HFFc6 (cell line): ENCODE measurements at places on chromosomes 13 and 19. TPM values are rescaled to one million over a fixed set of nuclear protein-coding genes. Genes with fewer than 3 reads are reported as not detected.
A peak's percentile ranks its signal among the peaks of the same experiment; 100 is the strongest.

The PDE4C gene
- total RNA-seq: 0.14 TPM in 1 of 2 replicates, not detected in the other

DNA sequence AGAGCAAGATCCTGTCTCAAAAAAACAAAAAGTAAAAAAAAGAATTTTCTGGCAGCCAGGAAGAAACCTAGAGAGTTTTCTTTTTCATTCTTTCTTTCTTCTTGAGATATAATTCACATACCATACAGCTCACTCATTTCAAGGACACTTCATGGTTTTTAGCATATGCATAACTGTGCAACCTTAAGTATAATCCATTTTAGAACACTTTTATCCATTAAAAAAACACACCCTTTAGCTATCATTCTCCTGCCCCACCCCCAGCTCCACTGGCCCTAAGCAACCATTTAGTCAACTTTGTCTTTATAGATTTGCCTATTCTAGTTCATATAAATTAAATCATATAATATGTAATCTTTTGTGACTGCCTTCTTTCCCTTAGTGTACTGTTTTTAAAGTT, 8.1 kb upstream of the IPO5 start:
- peaks cover 56% of the 10 kb centered on the region for H3K4me1 ChIP-seq
- H3K36me3 ChIP-seq: peaks cover 4% of the 10 kb centered on the region
- no peaks in the 10 kb centered on the region for H3K27me3 ChIP-seq
- H3K27ac ChIP-seq: peak overlapping the region; percentile 90

The B3GNT3 gene
- not detected in 3 replicates for total RNA-seq

The RGL3 gene
- total RNA-seq: 8.8 to 11.6 TPM (median 11.0 TPM) in 3 replicates

The CDADC1 gene
- 5.9 to 7.3 TPM (median 6.8 TPM) in 3 replicates for total RNA-seq

The RLN3 gene
- total RNA-seq: not detected in 3 replicates

The SLITRK6 gene
- total RNA-seq: 0.41 to 1.4 TPM (median 1.1 TPM) in 3 replicates

- peak; percentile 97 for DNase-seq
- peak overlapping the region; percentile 81 for H3K27ac ChIP-seq
- H3K36me3 ChIP-seq: peaks cover 18% of the 10 kb centered on the region
- peaks cover 35% of the 10 kb centered on the region for H3K4me1 ChIP-seq
- peak overlapping the region; percentile 37 for H3K4me3 ChIP-seq
- peaks cover 3% of the 10 kb centered on the region; the same call in 1 of the 2 replicates for H3K27me3 ChIP-seq
Measured at GRCh38 chr13:41284512-41285288, 21.3 kb upstream of the MTRF1 start.

DNA sequence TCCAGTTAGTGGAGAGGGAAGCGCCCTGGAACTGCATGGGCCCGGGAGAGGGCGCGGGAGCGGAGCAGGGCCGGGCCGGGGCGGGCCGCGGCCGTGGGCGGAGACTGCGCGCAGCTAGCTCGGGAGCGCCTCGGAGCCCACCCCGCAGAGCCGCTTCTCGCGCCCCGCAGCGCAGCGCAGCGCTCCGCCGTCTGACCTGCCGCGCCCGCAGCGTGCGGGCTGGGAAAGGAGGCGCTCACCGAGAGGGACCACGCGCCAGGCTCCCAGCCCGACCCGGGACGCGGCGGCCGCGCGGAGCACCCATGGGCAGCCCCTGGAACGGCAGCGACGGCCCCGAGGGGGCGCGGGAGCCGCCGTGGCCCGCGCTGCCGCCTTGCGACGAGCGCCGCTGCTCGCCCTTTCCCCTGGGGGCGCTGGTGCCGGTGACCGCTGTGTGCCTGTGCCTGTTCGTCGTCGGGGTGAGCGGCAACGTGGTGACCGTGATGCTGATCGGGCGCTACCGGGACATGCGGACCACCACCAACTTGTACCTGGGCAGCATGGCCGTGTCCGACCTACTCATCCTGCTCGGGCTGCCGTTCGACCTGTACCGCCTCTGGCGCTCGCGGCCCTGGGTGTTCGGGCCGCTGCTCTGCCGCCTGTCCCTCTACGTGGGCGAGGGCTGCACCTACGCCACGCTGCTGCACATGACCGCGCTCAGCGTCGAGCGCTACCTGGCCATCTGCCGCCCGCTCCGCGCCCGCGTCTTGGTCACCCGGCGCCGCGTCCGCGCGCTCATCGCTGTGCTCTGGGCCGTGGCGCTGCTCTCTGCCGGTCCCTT, at the start of gene MLNR:
Gene MLNR, plus strand, starts transcription at position 303 of the 820 bp plus-strand sequence. Its CDS starts 0 bp downstream, at position 303.
- no peak within 1 kb of the TSS for H3K27ac ChIP-seq
- H3K36me3 ChIP-seq: peaks cover 13% of the 10 kb centered on the region
- peaks cover 65% of the 10 kb centered on the region for H3K27me3 ChIP-seq

DNA sequence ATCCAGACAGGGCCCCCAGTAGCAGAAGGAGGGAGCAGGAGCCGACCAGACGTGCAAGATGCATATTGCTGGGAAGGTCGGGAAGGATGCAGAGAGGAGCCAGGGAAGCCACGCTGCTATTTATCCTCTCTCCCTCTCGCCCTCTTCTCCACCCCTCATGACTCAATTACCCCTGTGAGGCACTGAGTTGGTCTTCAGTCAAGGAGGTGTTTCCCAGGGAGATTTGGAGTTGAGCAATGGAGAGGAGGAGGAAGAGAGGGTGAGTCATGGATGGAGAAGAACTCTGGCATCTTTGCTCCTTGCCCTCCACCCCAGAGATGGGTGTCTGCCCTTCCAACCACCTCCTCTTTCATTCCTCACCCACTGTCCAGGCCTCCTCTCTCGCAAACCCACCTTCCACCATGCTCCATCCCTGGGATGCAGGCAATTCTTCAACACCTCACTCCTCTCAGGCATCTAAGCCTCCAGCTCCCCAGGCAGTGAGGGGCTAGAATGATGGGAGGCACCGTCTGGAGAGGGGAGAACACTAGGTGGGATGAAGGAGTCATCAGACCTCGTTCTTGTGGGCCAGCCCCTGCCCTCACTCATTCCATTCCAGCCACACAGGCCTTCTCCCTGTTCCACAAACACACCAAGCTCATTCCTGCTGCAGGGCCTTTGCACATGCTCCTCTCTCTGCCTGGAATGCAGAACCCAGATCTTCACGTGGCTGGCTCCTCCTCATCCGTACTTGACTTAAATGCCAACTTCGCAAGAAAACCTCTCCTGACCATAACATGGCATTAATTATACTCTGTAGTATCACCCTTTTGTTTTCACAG, at the start of gene SBSN:
Gene SBSN, minus strand, starts transcription at position 94 of the 821 bp plus-strand sequence. Its CDS starts 30 bp downstream, at position 64.
- DNase-seq: peak; percentile 72
- H3K4me1 ChIP-seq: peaks cover 15% of the 10 kb centered on the region
- H3K27ac ChIP-seq: no peak within 1 kb of the TSS; the same call in 1 of the 2 replicates
- H3K36me3 ChIP-seq: no peaks in the 10 kb centered on the region
- no peak within 1 kb of the TSS for H3K4me3 ChIP-seq
- H3K27me3 ChIP-seq: peaks cover 28% of the 10 kb centered on the region

DNA sequence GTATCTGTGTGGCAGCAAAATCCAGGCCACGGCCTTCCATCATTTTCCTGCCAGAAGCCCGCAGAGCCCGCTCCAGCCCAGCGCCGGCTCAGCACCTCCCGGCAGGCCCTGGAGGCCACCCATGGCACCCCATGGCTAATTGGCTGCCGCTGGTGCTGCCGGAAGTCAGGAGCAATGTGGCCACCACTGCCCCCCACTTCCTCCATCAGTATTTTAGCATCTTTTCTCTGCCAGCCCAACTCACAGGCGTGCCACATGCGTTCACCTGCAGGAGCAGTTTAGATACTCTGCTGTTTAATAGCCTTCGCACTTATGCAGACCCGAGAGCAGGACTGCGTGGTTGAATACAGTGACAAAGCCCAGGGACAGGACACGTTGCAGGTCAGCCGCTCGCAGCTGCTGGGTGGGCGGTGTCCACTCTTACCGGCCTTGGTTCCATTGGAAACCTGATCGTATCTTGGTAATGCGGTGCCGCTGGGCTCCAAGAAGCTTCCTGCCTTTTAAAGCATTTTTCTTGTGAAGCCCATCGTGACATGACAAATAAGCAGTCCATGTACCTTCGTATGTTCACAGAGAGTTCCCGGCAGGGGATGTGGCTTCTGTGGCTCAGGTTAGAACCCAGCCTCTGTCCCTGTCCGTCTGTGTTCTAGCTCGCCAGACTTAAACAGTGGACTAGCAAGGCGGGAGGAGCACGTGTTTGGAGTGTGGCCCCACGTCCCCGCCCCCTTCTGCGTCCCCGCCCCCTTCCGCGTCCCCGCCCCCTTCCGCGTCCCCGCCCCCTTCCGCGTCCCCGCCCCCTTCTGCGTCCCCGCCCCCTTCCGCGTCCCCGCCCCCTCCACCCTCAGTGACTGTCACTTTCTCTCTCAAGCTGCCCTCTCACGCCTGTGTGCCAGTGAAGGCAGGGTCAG, 162.0 kb upstream of the SOX1 start:
- no peak for DNase-seq
- H3K36me3 ChIP-seq: peaks cover 8% of the 10 kb centered on the region; the same call in 1 of the 2 replicates
- no peak overlapping the region for H3K4me3 ChIP-seq
- H3K27ac ChIP-seq: no peak overlapping the region
- peaks cover 2% of the 10 kb centered on the region for H3K27me3 ChIP-seq

DNA sequence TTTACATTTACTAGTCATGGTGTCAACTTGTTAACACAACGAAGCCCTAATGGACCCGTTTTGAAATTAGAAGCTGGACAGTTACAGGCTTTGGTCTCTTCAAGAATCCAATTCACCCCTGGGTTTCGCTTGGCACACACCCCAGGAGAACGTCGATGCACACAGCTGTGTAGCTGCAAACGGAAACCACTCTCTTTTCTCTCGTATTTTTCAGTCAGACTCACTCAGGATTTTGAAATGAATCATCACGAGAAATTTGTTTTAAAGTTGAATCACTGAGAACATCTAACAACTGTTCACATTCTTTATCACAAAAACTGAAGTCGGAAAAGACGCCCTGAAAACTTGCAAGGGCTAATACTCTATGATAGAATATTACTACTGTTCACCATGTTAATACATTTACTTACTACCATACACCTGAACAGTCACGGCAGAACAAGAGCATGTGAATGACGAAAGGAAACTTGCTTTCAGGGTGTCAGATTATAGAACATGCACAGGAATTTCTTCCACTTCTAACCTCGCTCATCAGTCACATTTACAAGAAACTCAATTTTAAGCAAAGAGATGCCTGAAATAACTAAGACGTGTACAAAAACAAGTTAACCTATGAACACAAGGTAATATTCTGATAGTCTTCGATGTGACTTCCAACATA, 4.7 kb downstream of the PNMA8A start:
- H3K27ac ChIP-seq: peak overlapping the region; percentile 75
- DNase-seq: peak; percentile 78
- H3K4me1 ChIP-seq: peaks cover 40% of the 10 kb centered on the region
- peaks cover 27% of the 10 kb centered on the region for H3K36me3 ChIP-seq
- no peaks in the 10 kb centered on the region; the same call in 1 of the 2 replicates for H3K27me3 ChIP-seq
- peak overlapping the region; percentile 75 for H3K4me3 ChIP-seq

GRCh38 chr19:27657271-27658051, 1555.5 kb downstream of the UQCRFS1 start:
- H3K4me3 ChIP-seq: no peak overlapping the region
- no peak for DNase-seq
- H3K27me3 ChIP-seq: no peaks in the 10 kb centered on the region
- H3K36me3 ChIP-seq: peaks cover 4% of the 10 kb centered on the region; the same call in 1 of the 2 replicates
- no peaks in the 10 kb centered on the region for H3K4me1 ChIP-seq

- H3K27me3 ChIP-seq: peaks cover 3% of the 10 kb centered on the region; the same call in 1 of the 2 replicates
- H3K36me3 ChIP-seq: peaks cover 15% of the 10 kb centered on the region
- H3K4me3 ChIP-seq: no peak overlapping the region
- no peak overlapping the region for H3K27ac ChIP-seq
- peaks cover 46% of the 10 kb centered on the region for H3K4me1 ChIP-seq
- no peak for DNase-seq
Measured at GRCh38 chr13:111184458-111185401, 69.6 kb downstream of the ARHGEF7 start.

The FCHO1 gene
- 0.15 to 0.36 TPM (median 0.32 TPM) in 3 replicates for total RNA-seq

GRCh38 chr13:98386637-98387036, 190.3 kb downstream of the STK24 start:
- no peak for DNase-seq
- H3K4me1 ChIP-seq: peaks cover 19% of the 10 kb centered on the region
- H3K27me3 ChIP-seq: peaks cover 11% of the 10 kb centered on the region
- no peak overlapping the region for H3K4me3 ChIP-seq
- no peak overlapping the region for H3K27ac ChIP-seq

The ALKBH6 gene
- 28.9 to 33.2 TPM (median 31.5 TPM) in 3 replicates for total RNA-seq

DNA sequence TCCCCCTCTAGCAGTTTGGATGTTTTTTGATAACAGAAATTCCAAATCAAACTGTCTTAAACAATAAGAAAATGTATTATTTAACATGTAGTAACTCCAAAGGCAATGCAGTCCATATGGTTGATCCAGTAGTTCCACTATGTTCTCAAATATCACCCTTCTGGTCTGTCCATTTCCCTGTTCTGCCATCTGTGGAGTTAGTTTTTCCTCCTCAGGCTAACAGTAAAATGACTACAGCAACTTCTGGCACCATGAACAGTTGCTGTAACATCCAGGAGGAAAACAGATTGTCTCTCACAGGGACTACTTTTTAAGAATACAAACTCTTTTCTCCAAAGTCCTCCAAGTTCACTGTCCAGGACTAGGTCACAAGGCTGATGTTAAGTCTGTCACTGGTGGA, 455.4 kb downstream of the FGF14 start:
- H3K4me1 ChIP-seq: no peaks in the 10 kb centered on the region
- H3K36me3 ChIP-seq: no peaks in the 10 kb centered on the region
- no peak overlapping the region for H3K4me3 ChIP-seq
- no peaks in the 10 kb centered on the region for H3K27me3 ChIP-seq

The FARP1 gene
- 149 to 173 TPM (median 162 TPM) in 3 replicates for total RNA-seq

The VSTM2B gene
- total RNA-seq: not detected in 3 replicates

- H3K4me1 ChIP-seq: peaks cover 12% of the 10 kb centered on the region; the same call in 1 of the 2 replicates
- H3K27ac ChIP-seq: no peak overlapping the region
- no peak overlapping the region for H3K4me3 ChIP-seq
- H3K36me3 ChIP-seq: peaks cover 16% of the 10 kb centered on the region
- DNase-seq: no peak
- H3K27me3 ChIP-seq: peaks cover 9% of the 10 kb centered on the region
Measured at GRCh38 chr13:52127378-52127777, 1.5 kb downstream of the NEK5 start.

DNA sequence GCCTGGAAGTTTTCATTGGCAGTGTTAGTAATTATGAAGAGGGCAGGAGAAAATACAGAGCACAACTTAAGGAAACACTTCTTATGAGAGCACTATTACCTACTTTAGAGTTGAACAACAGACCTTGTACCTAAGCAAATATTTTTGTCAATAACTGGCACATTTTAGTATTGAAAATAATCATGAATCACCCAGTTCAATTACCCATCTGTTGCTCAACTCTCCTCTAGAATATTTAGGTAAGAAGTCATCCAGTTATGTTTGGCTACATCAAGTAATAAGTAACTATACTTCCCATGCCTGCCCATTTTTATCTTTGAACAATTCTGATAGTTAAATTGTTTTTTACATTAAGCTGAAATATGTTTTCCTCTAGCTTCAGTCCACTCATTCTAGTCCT, 893.4 kb downstream of the DIAPH3 start:
- H3K4me1 ChIP-seq: peaks cover 27% of the 10 kb centered on the region
- H3K4me3 ChIP-seq: no peak overlapping the region; the same call in 1 of the 2 replicates
- no peaks in the 10 kb centered on the region for H3K27me3 ChIP-seq
- no peak for DNase-seq
- no peak overlapping the region for H3K27ac ChIP-seq
